ENCODE measurements at places on chromosomes 4 and X.

GRCh38 chrX:108245462-108245861 is 153.9 kb downstream of the ATG4A start:
- DNase-seq: no peak

DNA sequence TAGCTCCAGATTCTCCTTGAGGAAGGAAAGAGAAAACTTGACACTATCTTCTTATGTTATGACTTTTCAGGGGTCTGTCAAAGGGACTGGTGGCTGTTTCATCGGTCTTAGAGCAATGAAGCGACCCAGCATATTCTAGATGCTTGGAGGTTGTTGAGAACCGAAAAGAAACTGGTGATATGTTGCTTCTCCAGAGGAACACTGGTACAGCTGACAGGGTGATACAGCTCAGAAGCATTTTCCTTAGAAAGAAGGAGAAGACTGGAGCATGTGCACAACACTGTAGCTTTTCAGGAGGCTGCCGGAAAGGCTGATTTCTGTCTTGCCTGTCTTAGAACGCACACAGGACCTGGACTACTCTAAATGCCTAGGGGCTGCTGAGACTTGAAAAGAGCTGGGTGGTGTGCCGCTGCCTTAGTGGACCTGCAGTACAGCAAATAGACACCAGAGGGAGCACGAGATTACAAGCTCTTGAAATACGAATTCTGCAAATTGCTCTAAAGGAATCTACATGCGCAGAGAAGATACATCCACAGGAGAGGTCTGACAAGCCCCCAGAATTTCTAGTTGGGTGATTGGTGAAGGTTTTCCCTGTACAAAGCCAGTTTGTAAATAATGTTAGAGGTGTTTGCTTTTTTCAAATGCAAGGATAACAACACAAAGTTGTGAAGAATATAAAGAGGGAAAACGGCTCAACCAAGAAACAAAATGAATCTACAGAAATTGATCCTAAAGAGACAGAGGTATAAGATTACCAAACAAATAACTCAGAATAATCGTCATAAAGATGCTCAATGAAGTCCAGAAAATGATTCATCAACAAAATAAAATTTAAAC is 223.1 kb upstream of the DMD start:
- DNase-seq: peak; percentile 5

DNA sequence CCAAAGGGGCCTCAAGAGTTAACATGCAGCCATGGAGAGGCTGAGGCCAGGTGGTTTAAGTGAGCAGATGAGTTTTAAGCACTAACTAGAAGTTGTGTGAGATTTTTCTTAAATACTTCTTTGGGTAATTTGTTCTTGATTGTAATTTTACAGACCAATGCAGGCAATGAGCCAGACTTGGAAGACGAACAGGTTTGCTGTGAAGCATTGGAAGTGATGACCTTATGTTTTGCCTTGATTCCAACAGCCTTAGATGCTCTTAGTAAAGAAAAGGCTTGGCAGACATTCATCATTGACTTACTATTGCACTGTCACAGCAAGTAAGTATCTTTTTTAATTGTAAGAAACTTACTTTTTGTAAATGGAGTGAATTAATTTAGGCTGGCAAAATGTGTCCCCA is 103.9 kb downstream of the USP9X start:
- no peak for DNase-seq

DNA sequence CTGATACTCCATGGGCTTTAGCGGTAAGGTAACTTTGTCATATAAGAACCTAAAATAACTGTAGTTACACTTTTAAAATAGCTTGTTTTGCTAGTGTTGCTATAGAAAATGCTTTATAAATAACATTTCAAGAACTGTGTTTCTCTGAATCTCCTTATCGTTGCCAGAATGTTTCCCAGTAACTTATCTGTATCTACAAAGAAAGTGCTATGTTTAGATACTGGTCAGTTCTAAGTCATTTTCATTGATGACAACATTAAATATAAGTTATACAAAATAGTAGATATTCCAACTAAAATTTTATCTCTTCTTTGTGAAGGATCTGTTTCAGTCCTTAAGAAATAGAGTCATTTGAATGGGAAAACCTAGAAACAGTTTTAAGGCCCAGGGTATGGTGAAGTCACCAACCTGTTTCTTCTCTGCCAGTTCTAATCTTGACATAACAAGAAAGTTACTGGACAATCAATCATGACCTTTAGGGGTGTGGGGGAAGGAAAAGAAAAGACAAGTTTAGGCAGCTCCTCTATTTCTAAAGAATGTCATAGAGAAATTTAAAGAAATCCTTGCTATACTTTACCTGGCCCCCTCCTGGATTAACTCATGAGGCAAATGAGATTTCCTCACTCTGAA is 425.9 kb downstream of the RPA4 start:
- DNase-seq: no peak

DNA sequence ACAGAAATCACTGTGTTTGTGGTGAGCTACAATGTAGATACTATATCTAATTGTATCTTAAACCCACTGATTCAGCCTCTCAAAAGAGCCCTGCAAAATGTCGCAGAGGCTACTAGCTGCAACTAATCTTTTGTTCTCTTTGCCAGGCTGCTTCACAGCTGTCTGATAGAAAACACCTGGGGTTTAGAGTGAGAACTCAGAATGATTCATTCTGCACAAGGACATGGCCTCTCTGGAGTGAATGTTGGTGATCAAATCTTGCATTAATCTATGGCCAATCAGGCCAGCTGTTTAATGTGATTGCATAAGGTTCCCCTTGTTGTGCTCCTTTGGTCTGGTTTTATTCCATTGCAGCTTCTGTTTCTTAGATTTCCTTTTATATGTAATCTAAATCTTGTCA is 100.3 kb downstream of the EMCN start:
- DNase-seq: no peak

GRCh38 chr4:132218406-132218805 is 930.7 kb upstream of the PCDH10 start:
- DNase-seq: no peak

DNA sequence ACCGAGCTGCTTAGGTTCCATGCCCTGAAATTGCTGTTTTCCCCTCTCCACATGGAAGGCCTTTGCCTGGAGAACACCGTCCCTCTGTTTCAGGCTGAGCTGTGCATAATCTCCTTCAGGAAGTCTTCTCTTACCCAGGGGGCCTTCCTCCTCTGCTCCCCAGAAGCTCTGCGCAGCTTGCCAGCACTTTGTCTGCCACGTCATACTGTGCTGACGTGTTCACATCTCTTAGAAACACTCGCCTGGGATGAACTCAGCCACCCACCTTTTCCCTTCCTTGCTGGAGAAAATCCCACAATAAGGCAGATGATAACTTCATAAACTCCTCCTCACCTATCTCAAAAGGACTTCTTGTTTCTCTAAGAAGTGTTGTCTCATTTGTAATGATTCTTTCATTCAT is 110.7 kb downstream of the ARHGAP10 start:
- DNase-seq: no peak

DNA sequence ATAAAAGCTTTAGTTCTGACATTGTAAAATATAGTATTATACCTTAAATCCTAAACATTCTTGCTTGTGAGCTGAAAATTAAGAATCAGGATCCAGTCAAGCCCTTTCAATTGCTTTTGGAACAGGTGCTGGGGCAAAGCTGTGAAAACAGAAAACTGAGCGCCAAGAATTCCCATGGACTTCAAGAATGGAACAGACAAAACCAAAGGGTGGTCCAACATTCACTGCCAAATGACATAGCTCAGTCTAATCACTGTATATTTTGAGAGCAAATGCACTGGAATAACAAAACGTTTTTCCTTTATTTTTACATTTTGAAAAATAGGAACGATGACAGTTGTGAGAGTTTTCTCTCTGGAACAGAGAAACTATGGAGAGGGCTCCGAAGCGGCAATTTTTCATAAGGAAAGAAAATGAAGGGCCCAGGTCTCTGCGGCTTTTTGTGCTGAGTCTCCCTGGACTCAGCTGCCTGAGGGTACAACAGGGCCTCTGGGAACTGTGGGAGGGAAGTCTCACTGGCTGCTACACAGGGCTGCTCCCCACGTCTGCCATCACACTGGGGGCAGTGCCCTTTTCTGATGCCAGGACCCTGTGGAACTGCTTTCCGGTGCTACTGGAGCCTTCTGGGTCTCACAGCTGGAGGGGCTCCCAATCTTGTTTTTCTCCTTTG is 56.0 kb upstream of the BMPR1B start:
- DNase-seq: no peak

DNA sequence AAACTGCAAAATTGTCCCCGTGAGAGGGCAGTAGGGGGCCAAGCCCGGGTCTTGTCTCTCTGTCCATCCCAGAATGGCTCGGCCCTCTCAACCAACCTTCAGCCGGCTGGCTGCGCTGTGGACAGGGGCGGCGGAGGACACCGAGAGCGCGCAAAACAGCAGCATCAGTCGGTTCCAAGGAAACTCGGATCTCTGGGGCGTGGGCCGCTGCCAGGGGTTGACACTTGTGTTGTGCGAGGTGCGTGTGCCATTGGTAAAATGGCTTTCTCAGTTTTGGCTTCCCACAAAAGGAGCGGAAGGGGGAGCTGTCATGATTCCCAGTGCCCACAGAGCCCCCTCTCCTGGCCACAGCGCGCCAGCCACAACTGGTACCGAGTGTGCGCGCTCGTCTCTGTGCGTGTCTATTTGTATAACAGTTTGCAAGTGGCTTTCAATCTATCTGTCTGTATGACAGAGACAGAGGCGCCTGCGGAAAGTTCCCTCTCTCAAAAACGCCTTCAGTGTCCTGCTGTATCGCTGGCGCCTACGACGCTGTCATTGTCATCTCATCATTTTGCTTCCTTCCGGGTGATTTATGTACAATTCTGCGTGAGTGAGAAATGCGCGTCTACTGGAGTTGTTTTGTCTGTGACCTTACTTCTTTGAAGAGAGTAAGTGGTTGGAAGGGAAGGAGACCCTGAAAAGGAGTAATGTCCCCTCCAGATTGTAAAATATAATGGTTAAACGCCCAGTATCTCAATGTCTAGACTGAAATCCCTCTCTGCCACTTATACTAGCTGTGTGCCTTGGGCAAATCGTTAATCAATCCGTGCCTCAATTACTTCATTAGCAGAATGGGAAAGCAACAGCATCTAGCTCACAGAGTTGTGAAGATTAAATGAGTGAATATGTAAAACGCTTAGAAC is 1.8 kb downstream of the DKK2 start:
- DNase-seq: no peak

GRCh38 chrX:120751683-120752082 is 121.8 kb upstream of the C1GALT1C1 start:
- DNase-seq: no peak

DNA sequence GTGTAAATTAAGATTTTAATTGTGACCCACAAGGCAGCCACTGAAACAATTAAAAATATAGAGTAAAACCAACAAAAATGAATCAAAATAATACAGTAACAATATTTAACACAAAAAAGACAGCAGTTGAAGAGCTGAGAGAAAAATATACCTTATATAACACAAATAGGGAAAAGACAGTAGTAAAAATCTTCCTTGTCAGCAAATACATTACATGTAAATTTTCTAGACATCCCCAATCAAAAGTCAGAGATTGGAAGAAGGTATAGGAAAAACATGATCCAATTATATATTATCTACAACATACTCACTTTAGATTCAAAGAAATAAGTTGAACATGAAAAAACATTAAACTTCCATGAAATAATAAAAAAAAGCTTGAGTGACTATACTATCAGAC is 330.8 kb downstream of the UBE2NL start:
- no peak for DNase-seq
